ENCODE measurements at places on chromosomes 1 and 21. TPM values are rescaled to one million over a fixed set of nuclear protein-coding genes. Genes with fewer than 3 reads are reported as not detected.

DNA sequence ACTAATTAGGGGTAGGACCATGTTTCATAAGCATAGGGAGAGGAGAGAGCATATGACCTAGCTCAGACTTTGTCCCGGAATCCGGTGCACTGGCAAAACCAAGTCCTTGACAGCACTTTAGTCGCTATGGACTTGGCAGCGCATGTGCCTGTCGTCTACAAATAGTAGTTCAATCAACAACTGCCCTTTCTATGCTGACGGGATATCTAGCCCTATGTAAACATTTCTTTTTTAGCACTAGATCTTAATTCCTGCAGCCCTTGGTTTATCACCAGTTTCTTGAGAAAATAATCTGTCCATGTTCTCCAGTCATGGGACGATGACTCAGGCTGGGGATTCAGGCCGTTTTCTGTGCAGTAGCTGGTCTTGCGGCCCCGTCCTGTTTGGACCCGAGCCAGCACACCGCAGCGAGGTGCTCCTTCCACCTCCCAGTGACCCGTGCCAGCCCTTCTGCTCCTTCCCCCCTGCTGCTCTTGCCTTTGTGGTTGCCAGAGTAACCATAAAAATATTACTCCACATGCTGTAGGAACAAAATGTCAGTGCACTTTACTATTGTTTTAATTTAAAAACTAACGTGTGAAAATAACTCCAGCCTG is 8.6 kb upstream of the MT1HL1 start:
- DNase-seq, result no peak

- peak; percentile 67 for DNase-seq
These were observed 11.1 kb upstream of the TNFRSF14 start for GRCh38 chr1:2544875-2545640.

- no peak for DNase-seq
These were observed 1041.8 kb downstream of the PLA2G4A start for GRCh38 chr1:187870552-187870951.

GRCh38 chr1:226733304-226733703 is 5.8 kb downstream of the ITPKB start:
- DNase-seq, result no peak

- DNase-seq, result no peak
These were observed 8.2 kb upstream of the MAGOH start for GRCh38 chr1:53246261-53247134.

DNA sequence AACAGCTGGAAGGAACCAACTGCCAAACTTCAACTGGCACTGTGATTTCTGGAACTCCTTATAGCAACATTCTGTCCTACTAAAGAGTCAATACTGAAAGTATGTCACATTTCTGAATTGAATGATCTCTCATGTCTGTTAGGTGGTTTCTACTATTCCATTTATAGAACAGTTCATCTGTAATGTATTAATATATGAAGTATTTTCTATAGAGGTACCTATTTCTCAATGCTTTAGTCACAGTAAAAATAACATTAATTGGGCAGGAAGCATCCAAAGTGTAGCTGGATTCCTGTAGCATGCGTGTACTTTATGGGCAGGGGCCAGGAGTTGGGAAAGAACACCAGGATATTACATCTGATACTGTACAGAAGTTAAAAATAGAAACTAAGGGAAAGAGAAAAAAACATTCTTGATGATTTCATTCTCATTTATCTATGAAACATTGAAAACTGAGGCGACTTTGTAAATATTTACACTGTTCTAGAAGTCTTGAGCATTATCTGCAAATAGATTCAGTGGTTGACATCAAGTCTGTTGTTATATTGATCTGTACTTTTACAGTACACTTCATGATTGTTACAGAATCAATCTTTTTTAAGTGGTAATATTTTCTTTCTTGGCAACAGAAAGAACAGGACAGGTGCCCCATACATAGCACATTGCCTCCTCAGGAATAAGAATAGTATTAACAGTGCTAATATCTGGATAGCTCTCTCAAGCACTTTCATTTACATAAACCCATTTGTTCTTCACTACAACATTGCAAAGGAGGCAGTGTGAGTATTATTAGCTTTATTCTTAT is 6.2 kb upstream of the ZNF281 start:
- no peak for DNase-seq

DNA sequence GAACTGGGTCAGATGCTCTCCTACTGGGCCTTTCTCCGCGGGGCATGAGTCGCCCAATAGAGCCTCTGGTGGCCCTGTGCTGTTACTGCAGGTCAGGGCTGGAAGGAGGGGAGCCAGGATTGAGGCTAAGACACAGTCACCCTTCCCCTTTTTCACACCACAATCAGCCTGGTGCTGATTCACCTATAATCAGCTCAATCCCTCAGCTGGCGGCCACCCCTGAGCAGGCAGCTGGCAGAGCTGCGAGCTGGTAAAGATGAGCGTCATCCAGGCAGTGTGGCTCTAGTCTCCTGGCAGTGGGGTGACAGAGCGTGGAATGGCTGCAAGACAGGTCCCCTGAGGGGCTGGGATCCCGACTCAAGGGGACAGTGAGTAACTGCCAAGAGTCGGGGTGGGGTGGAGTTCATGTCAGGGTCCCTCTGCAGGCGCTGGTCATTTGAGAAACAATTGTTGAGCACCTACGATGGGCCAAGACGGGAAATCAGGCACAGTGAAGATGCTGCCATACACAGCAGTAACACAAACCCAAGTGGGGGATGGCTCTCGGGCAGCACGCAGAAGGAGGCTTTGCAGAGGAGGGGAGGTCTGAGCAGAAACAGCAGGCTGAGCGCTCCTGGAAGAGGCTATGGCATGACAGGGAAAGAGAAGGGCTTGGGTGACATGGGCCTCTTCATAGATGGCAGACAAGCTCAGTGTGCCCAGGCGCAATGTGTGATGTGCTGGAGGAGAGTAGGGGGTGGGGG is 21.8 kb downstream of the ATF3 start:
- no peak for DNase-seq

GRCh38 chr1:72202761-72203160 is 79.6 kb downstream of the NEGR1 start:
- DNase-seq, result no peak

DNA sequence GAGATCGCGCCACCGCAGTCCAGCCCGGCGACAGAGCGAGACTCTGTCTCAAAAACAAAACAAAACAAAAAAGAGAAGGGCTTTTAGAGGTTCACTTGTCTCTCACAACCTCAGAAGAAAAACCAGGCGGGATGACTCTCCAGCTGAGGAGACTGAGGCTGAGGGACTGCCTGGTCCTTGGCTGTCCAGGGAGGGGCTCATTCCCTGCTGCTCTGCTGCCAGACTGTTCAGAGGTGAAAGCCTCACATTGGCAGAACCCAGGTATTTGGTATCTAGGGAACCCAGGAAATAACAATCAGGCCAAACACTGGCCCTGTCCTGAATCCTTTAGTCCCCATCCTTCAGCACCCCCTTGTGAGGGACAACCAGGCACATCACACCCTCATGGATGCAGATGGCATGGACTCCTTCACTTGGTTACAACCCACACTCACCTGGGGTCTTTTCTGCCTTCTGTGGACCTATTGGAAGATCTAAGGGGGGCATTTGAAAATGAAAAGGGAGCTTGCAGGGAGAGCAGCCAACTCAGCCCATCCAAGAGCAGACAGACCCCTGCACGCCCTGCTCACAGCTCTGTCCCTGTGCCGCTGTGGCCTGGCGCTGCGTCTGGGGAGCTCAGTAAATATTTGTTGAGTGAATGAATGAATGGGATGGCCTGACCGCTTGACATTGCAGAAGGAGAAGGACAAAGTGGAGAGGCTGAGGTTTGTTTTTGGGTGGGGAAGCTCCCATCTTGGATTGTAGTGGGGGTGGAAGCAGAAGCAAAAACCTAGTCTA is 33.4 kb downstream of the CD247 start:
- DNase-seq, result no peak

DNA sequence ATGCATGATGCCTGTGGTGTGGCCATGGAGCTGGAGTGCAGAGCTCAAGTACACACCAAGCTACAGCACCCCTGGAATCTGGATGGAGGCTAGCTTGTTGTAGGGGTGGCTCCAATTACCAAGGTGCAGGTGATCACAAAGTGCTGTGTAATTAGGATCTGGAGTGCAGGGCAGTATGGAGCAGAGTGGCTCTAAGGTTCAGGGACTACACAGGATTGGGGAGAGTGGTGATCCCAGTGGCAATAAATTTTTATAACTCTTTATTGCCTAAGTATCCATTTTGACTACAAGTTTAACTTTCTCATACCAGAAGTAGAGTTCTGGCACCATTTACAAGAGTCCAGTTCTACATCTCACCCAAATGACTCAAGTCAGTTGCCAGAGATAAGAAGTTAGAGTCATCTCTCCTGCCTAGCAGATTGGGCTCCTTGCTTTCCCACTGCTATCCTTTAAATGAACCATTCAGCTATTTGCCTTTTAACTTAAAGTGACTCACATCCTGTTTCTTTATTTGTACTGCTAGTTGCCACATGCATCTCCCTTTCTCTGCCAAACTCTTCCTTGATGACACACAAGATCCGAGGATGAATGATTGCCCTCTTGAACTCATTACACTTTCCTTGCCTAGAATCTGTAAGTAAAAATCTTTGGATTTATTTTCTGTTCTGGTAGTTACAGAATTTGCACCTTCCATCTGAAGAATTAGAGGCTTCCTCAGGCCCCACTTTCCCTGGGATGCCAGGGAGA is 427.2 kb downstream of the KCNT2 start:
- DNase-seq, result no peak

DNA sequence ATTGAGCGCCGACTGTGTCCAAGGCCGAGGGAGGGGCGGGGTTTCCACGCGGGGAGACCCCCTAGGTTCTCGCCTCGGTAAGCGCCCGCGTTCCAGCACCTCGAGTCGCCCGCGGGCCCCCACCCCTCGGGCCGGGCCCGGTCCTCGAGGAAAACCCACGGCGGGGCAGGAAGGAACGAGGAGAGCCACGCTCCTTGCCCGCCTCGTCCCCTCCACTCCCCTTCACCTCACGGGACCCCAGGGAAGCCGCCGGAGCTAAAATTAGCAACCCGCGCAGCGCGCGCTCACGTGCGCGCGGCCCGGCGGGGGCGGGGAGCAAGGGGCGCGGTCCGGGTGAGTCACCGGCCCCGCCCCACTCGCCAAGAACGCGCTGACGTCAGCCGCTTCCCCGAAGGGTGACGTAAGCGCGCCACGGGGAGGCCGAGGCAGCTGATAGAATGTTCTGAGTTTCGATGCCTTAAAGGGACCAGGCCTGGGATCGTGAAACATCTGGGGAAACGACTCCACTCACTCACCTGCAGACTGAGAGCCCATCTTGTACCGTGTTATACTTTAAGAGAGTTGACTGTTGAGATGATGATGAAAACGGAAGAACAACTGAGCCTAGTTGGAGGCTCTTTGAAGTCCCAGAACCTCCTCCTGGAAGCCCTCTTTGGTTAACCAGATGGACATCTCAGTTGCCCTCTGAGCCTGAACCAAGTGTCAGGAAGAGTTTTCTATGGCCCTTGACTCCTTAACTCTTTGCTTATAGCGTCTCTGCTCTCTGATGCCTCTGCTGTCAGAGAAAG is 49.7 kb upstream of the ATF3 start:
- peak; percentile 96 for DNase-seq

- DNase-seq, result no peak
These were observed 70.0 kb upstream of the NFIA start for GRCh38 chr1:61012341-61012761.

GRCh38 chr1:182054698-182055326 is 6.7 kb downstream of the ZNF648 start:
- DNase-seq, result peak; percentile 27

DNA sequence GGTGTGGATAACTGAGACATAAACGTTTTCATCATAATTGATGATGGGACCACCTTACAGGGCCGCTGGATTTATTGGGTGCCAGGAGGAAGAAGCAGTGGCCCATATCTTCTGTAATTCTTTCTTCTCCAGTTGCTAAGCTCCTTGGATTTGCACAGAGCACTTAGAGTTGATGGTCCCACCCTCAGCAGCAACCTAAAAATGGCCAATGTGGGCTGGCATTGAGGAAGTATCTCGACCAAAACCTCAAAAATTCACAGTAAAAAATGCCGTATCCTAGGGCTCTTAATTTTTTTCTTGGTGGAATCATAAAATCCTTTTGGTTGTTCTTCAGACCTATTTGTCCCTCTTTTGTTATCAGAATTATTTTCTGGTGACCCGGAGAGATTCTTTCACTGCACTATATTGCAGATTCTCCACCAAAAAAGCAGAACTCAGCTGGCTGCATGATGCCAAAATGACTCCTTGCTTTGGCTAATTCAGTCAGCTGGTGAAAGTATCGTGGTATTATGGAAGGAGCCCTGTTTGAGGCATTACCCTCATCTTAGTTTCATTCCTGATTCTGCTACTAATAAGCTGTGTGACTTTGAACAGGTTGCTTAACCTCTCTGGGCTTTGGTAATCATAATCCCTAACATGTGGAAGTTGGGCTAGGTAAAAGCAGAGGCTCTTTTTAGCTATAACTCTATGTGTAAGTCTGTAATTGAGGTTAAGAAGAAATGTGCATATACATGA is 27.6 kb downstream of the KIRREL1 start:
- DNase-seq, result no peak

- no peak for DNase-seq
These were observed 86.8 kb downstream of the COL24A1 start for GRCh38 chr1:86069757-86070145.

DNA sequence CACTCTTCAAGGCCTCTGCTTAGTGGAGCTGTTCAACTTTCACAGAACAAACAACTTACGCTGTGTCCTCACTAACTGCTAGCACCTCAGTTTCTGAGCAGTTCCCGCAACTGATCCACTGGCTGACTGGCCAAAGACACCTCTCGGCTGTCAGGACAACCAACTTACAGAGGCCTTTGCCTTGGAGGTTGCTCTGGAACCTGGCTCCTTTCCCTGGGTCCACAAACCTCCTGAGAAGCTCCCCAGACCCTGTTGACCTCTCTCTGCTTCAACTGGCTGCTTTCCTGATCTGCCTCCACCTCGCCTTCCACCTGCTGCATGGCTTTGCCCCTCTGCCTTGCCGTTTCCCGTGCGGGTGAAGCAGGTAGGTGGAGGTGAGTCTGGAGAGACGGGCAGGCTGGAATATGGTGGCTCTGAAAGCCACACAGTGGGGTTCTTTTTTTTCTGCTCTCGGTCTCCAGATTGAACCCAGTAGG is 13.0 kb downstream of the BTBD19 start:
- no peak for DNase-seq

DNA sequence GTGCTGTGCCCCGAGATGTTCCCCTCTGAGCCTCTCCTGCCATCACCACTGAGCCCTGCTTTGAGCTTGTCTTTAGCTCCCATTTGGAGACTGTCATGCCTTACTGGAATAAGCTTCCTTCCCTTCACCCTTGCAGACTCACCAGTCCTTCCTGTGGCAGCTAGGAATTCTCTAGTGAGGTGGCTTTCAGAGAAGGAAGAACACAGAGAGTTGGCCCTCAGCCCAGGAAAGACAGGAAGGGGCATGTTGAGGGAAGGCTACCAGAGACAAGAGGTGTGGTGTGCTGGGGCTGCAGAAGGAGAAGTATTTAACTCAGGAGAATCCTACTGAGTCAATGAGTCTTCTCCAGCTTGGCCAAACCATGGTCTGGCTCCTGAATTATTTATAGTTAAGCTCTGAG is 76.3 kb downstream of the UCK2 start:
- no peak for DNase-seq

Gene ZNF648
- polyA plus RNA-seq, result not detected

Gene MTARC1
- 51.3 TPM for polyA plus RNA-seq

Gene CFAP126
- 1.4 TPM for polyA plus RNA-seq

Gene CD84
- 0.49 TPM for polyA plus RNA-seq

Gene UTS2
- not detected for polyA plus RNA-seq

Gene TEX38
- polyA plus RNA-seq, result not detected

Gene GUCA2B
- polyA plus RNA-seq, result not detected

Gene FCRL2
- polyA plus RNA-seq, result not detected

Gene PPIH
- polyA plus RNA-seq, result 51.4 TPM

Gene WNT9A
- polyA plus RNA-seq, result 3.4 TPM

Gene SCAMP3
- 118 TPM for polyA plus RNA-seq

Gene LAX1
- not detected for polyA plus RNA-seq
